Muscle of back (tissue), 13 donors: ENCODE measurements at places on chromosomes 3 and 15. TPM values are rescaled to one million over a fixed set of nuclear protein-coding genes. Genes with fewer than 3 reads are reported as not detected.
A peak's percentile ranks its signal among the peaks of the same experiment; 100 is the strongest.

Gene CCDC39
- polyA plus RNA-seq, result 1.4 TPM

GRCh38 chr15:57288926-57289580, 87.3 kb upstream of the CGNL1 start:
- no peak for DNase-seq

Gene PLAAT1
- 14.3 TPM for polyA plus RNA-seq

GRCh38 chr15:72368325-72368724, 7.5 kb downstream of the HEXA start:
- no peak for DNase-seq

Gene SLITRK3
- polyA plus RNA-seq, result 0.29 TPM

Gene CCDC13
- polyA plus RNA-seq, result 0.72 TPM

DNA sequence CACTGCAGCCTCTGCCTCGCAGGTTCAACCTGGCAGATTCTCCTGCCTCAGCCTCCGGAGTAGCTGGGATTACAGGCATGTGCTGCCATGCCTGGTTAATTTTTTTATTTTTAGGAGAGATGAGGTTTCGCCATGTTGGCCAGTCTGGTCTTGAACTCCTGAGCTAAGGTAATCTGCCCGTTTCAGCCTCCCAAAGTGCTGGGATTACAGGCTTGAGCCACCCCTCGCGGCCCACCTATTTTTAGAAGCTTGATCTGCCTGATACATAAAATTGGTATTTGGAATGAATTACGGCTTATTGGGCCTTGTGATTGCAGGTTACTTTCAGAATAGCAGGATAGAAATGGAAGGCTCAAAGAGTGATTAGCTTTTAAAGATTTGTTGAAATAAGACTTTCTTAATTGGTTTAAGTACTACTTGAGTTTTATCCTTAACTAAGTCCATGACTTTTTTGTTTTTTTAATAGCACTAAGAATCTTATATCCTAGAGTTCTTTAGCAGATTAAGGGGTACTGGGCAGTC, 25.0 kb downstream of the GMPS start:
- no peak for DNase-seq

- no peak for DNase-seq
These were observed 6.4 kb downstream of the RNF13 start for GRCh38 chr3:149819432-149819831.

GRCh38 chr15:83514584-83514983, 67.4 kb downstream of the SH3GL3 start:
- DNase-seq, result no peak

- DNase-seq, result no peak
These were observed 172.0 kb upstream of the TRIM42 start for GRCh38 chr3:140505876-140506275.

Gene ANKRD63
- not detected for polyA plus RNA-seq

Gene C3orf49
- 0.55 TPM for polyA plus RNA-seq

DNA sequence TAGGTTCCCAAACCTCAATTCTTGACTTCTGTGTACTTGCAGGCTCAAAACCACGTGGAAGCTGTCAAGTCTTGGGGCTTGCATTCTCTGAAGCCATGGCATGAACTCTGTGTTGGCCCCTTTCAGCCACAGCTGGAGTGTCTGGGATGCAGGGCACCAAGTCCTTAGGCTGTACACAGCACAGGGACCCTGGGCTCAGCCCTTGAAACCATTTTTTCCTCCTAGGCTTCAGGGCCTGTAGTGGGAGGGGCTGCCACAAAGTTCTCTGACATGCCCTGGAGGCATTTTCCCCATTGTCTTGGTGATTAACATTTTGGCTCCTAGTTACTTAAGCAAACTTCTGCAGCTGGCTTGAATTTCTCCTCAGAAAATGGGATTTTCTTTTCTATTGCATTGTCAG, 135.4 kb downstream of the ATG7 start:
- DNase-seq, result no peak

DNA sequence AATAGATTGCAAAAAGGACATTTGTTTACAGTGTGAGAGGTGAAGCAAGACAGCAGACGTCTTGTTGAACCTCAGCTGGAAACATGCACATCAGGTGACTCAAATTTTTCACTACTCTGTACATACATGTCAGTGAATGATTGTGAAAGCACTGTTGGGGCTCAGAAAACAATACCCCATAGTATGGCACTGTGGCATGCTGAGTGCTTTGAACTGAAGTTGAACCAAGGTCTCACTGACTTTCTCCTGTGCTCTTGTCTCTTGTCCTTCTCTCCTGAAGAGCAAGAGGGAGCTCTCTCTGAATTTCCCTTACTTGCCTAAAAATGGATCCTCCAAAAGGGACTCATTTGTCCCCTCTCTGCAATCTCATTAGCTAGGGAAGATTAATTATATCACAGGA, 24.5 kb upstream of the NEDD4 start:
- DNase-seq, result no peak

Gene MST1R
- 1.3 TPM for polyA plus RNA-seq

DNA sequence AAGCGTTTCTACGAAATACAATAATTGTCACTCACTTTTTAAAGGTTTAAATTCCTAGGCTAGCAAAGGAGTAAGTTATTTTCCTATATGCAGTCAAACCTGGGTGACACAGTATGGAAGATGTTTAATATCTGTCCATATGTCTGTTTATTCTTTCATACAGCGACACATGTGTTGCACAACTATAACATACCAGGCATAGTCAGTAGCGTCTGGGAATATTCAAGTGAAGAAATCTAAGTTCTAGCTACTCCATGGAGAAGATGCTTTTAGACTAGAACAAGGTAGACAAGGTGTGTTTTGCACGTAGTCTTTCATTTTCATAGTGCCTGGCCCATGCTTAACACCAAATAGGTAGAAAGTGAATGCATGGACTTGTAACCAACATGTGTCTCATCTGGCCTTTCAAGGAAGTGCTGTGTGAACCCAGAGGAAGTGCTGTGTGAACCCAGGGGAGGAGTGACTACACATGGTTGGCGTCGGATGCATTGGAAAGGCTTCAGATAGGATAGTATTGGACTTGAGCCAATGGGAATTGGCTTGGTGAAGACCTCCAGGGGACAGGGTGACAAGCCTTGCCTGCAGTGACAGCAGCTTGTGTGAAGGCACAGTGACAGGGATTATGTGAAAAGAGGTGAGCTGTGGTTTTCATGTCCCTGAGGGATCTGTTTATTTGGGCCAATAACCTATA, 267.0 kb downstream of the PTPRG start:
- no peak for DNase-seq

Gene SLC28A1
- 0.27 TPM for polyA plus RNA-seq

- DNase-seq, result no peak
These were observed 30.4 kb downstream of the FSTL1 start for GRCh38 chr3:120420360-120420759.

Gene ZNF774
- polyA plus RNA-seq, result 1.8 TPM

GRCh38 chr3:58529516-58530353, 7.3 kb downstream of the ACOX2 start:
- DNase-seq, result peak; percentile 59

DNA sequence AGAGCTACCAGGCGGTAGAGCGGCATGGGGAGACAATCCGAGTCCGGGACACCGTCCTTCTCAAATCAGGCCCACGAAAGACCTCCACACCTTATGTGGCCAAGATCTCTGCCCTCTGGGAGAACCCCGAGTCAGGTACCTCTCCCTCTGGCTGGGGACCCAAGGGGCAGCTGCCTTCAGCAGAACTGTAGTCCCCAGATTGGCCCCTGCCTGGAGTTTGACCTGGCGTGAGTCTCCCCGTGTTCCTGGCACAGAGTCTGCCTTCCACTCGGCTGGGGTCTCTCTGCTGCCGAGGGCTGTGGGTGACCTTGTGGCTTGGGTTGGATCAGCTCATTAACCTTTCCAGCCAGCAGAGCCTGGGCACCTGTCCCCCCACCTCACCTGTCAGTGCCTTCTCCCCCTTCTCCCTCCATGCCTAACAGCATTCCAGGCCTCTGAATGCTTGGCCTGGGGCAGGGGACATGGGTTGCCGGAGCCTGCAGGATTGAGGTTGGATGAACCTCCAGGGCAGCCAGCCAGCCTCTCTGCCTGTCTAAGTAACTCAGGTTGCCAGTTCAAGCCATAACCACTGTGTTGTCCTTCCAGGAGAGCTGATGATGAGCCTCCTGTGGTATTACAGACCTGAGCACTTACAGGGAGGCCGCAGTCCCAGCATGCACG, 6.8 kb upstream of the CHST14 start:
- no peak for DNase-seq

- DNase-seq, result no peak
These were observed 1361.2 kb upstream of the EPHA6 start for GRCh38 chr3:95453242-95453641.

DNA sequence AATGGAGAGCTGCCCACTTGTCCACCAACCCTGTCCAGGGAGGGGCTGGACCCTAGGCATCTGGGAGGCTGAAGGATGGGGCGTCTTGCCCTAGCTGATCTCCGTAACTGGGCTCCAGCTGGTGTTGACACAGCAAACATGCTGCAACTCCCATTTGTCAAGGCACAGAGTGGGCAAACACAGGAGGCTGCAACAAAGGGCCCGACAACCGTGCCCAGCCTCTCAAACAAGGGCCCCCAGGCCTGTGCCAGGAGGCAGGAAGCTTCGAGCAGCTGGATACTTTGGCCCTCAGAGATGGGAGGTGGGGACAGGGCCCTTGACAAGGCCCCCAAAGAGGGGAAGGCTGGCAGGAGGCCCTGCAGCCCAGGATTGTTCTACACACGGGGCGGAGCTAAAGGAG, 64.2 kb upstream of the TMEM115 start:
- DNase-seq, result no peak

DNA sequence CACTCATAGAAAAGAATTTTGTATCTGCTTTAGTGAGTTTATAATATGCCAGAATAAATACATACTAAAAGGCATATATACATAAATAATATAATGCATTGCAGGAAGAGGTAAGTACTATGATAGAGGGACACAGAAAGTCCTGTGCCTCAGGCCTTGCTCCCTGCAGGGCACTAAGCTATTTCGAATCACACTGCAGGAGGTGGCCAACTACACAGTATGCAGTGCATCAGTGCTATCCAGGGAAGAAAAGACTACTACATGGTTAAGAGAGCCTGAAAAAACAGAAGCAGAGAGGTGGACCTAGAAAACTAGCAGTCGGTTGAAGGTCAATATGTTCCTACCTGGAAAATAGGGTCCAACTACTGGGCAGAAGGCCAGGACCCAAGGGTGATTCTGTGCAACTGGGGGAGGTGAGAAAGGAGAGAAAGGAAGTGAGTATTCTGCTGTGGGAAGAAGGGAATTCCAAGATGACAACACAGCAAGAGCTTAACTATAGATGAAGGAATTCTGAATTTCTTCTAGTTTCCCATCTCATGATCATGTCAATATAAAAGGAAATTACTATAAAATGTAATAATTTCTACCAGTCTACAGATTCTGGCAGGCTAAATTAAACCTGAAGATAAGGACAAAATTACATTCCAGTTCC, 218.0 kb downstream of the ZBTB20 start:
- DNase-seq, result no peak

DNA sequence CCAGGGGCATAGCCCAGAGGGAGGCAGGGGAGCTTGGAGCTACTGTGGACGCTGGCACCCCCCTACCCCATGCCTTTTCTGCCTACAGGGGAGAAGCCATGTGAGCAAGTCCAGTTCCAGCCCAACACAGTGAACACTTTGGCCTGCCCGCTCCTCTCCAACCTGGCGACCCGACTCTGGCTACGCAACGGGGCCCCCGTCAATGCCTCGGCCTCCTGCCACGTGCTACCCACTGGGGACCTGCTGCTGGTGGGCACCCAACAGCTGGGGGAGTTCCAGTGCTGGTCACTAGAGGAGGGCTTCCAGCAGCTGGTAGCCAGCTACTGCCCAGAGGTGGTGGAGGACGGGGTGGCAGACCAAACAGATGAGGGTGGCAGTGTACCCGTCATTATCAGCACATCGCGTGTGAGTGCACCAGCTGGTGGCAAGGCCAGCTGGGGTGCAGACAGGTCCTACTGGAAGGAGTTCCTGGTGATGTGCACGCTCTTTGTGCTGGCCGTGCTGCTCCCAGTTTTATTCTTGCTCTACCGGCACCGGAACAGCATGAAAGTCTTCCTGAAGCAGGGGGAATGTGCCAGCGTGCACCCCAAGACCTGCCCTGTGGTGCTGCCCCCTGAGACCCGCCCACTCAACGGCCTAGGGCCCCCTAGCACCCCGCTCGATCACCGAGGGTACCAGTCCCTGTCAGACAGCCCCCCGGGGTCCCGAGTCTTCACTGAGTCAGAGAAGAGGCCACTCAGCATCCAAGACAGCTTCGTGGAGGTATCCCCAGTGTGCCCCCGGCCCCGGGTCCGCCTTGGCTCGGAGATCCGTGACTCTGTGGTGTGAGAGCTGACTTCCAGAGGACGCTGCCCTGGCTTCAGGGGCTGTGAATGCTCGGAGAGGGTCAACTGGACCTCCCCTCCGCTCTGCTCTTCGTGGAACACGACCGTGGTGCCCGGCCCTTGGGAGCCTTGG, 5.6 kb downstream of the CIB1 start:
- DNase-seq, result no peak

Gene SAMMSON
- polyA plus RNA-seq, result 0.12 TPM

Gene THOC7
- polyA plus RNA-seq, result 62.9 TPM

Gene SCAMP5
- polyA plus RNA-seq, result 4.0 TPM

- no peak for DNase-seq
These were observed 43.3 kb downstream of the GABRB3 start for GRCh38 chr15:26729581-26729980.
